Fibroblast of skin of right quadriceps (primary cell): ENCODE measurements at places on chromosomes 11 and 22.
A peak's percentile ranks its signal among the peaks of the same experiment; 100 is the strongest.

DNA sequence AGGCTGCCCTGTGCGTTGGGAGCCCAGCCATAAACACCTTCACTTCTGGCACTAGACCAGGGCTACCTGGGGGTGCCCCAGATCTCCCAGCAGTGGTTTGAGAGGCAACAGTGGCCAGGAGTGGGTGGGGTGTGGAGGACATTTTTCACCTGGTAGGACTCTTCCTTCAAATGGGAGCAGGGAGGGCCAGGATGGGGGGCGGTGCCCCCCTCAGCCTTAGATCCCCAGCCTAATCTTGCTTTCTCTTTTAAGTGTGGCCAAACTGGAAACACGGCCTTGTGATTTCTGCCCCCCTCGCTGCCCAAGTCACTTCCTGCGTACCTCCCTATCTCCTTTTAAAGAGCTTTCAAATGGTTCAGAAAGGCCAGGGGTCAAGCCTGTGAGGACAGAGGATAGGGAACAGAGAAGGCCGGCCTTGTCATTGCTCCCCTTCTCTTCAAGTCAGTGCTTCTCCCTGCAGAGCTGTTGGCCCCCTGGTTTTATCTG, 800 bp downstream of the KCNJ5 start:
- no peak for DNase-seq

DNA sequence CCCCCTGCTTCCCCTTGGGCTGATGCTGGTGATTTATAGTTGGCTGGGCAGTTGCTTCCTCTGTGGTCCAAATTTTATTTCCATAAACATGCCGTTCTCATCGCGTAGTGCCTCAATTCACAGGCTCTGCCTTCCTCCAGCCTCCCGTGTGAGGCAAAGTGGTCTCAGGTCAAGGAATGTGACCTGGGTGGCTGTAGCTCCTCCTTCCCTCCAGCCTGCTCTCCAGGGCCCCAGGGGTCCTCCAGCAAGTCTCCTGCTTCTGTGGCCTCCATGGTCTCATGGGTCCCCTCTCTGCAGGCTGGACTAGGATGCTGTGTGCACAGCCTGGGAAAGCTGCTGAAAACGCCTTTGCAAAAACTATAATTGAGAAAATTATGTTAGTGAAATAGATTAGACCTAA, 694.1 kb downstream of the BRD1 start:
- no peak for DNase-seq

- DNase-seq: no peak
Measured at GRCh38 chr11:117806846-117807245, 9.8 kb upstream of the DSCAML1 start.

GRCh38 chr11:63619967-63620366, 5.7 kb upstream of the PLAAT3 start:
- DNase-seq: no peak

DNA sequence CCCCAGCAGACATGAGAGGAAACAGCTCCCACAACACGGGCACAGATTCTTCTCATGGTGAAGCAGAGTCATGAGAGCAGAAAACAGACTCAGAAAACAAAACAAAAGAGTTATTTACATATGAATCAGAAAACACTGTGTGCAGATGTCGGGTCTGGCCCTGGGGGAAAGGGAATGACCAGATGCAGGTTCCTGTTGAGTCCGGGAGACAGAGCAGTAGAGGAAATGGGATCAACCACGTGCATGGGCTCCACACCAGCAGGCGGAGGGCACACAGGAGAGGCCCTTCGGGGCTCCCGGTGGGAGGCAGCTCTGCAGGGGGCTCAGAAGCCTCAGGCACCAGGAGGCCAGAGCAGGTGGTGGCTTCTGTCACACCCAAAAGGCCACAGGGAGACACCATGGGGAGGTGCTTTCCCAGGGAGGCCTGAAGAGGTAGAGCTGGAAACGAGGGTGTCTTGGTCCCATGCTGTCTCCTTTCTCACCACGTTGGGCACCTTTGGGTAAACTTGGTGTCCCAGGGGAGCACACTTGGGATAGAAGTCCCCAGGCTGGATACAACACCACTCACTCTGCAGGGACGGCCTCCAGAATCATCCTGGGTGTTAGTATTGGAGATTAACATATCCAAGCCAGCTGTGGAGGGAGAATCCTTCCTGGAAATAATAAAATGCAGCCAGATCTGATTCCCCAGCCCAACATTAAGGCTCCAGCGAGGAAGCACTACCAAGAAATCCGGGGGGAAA, 764.7 kb downstream of the BRD1 start:
- DNase-seq: no peak

- no peak for DNase-seq
Measured at GRCh38 chr11:69423611-69424385, 57.7 kb upstream of the LINC01488 start.

- DNase-seq: peak; percentile 25
Measured at GRCh38 chr22:46563381-46564083, 26.1 kb upstream of the CELSR1 start.
